ENCODE measurements at places on chromosomes 12 and 14.

GRCh38 chr12:57011438-57012424 lies 4.6 kb downstream of the TAC3 start:
- peak; percentile 71 for DNase-seq

- DNase-seq, result no peak
Observed at GRCh38 chr12:94690198-94690771, 39.9 kb upstream of the TMCC3 start.

DNA sequence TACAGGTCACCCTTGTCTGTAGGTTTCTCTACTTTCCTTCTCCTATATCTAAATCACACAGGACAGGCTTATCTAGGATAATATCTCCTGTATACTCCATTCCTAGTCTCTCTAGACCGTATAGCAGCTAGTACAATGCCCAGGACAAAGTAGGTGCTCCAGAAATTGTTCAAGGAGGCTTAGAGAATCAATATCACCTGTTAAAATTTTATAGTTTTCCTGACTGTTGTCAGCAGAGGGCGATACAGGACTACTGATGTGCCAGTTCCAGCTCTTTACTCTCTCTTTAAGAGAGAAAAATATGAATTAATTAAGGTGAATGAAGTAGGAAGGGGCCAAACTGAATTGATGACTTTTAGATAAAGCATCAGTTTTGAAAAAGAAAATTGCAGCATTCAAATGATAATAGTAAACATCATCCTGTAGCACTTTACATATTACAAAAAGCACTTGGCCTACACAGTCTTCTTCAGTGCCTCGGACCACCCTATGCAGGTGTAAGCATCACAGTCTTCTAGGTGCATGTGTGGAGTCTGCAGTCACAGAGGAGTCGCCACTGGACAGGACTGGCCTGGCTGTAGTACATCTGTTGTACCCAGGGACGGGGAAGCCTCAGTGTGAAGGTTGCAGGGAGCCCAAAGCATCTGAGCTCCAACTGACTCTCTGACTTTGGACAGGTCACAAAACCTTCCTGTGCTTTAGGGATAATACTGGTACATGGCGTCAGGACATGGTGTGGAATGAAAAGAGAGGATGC lies 61.9 kb upstream of the MAX start:
- DNase-seq, result peak; percentile 57

DNA sequence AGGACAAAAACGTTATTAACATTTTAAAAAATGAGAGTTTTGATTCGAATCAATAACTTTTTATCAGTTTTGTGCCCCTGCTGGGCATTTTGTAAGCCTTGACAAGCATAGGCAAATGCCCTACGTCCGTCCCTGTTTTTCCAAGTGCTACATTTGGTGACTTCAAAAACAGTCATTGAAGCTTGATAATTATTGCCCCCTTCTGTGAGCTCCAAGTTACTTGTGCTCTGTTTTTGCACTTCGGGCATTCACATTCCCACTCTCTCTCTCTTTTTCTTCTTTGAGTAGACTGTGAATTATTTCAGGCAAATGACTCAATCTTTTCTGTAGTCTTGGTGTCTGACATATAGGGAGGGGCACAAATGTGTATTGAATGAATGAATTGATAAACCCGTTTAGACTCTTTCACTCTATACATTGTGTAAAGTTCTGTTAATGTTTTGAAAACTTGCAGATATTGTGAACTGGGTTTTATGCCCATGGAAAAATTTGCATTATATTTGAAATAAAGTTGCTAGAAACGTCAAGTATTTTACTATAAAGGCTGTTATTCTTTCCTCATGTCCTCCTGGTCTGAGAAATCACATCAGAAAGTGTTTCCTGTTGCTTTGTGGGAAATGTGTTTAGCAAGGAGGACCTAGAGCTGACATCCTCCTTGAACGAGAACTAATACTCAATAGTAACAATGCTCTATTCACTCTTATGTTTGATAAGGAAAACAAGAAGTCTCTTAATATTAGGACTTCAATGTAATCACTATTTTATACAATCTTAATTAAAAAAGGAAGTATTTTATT lies 1.4 kb downstream of the APAF1 start:
- no peak for DNase-seq

GRCh38 chr12:53122961-53123468 lies 19.7 kb downstream of the SOAT2 start:
- DNase-seq, result no peak

- no peak for DNase-seq
Observed at GRCh38 chr12:67358781-67359338, 89.7 kb downstream of the CAND1 start.

- no peak for DNase-seq
Observed at GRCh38 chr12:56645201-56645716, 525 bp downstream of the ATP5F1B start.

DNA sequence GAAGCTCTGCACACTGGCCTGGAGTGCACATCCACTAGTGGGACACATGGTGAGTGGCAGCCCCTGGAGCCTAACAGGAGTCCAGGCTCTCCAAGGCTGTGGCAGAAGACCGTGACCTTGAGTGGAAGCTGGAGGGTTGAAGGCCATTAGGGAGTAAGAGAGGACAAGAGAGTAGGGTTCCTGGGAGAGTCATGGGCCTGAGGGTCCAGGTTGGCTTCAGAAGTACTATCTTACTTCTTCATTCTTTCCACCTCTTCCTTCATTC lies 406 bp downstream of the IL23A start:
- peak; percentile 13 for DNase-seq

GRCh38 chr14:23667134-23667533 lies 31.0 kb downstream of the DHRS2 start:
- DNase-seq, result no peak

DNA sequence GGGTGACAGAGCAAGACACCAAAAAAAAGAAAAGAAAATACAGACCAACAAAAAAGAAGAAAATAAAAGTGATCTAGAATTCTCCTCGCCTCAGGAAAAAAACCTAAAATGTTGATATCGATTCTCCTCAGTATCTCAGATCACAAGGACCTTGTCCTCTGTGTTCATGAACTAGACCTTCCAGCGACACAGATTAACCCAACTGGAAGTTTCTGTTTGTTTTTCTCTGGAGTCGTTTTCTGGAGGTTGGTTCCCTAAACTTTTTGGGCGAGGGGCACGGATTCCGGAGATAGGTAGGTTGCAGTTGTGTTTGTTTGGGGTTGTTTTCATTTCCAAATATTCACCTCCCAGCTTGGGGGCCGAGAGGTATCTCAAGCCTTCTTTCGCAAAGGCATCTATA lies 559 bp upstream of the RFC5 start:
- DNase-seq, result no peak

- no peak for DNase-seq
Observed at GRCh38 chr12:52800259-52800917, 4.5 kb upstream of the KRT3 start.
